ENCODE measurements at places on chromosomes 11 and 22.

- peak; percentile 32 for DNase-seq
Observed at GRCh38 chr11:8794677-8795103, 112.1 kb downstream of the RPL27A start.

- DNase-seq: no peak
Observed at GRCh38 chr11:84012171-84012826, 726.1 kb upstream of the CCDC90B start.

GRCh38 chr11:43852057-43852636 is 28.5 kb upstream of the ALKBH3 start:
- peak; percentile 86 for DNase-seq

DNA sequence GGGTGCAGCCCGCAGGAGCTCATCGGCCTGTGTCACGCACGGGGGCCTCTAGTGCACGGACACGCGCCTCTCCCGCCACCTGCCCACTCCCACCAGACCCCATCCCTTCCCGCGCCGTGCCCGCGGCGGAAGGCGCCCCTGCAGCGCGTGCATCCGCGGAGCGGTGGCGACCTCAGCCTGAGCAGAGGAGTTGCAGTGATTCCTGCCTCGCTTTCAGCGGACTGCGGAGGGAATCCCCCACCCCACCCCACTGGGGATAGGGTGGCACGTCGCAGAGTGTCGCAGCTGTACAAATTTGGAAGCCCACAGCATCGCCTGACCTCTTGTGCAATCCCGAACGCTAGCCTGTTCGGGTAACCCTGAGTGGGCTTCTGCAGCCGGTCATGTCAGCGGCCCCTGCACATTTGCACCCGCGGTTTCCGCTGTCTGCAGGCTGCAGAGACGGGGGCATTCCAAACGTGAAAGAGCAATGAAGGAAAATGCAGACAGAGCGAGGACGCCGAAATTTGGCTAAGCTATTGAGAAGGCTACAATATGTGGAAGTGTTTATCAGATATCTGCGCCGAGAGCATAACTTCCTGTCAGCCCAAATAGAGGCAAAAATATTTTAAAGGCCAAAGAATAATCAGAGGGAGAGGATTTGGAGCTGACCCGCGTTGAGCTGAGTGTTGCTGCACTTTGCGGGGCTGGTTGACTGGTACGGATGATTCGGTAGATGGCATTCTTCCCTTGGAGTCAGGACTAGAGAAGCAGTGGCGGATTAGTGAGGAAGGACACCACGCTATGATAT is 617 bp upstream of the ARHGAP20 start:
- DNase-seq: no peak

- no peak for DNase-seq
Observed at GRCh38 chr11:34806875-34807274, 109.3 kb downstream of the APIP start.
